ENCODE measurements at places on chromosomes 1 and 21. TPM values are rescaled to one million over a fixed set of nuclear protein-coding genes. Genes with fewer than 3 reads are reported as not detected.

The MYOG gene
- 0.18 TPM for polyA plus RNA-seq

The TGFB2 gene
- 14.2 TPM for polyA plus RNA-seq

The LRRC38 gene
- not detected for polyA plus RNA-seq

The FALEC gene
- polyA plus RNA-seq, result 0.36 TPM

DNA sequence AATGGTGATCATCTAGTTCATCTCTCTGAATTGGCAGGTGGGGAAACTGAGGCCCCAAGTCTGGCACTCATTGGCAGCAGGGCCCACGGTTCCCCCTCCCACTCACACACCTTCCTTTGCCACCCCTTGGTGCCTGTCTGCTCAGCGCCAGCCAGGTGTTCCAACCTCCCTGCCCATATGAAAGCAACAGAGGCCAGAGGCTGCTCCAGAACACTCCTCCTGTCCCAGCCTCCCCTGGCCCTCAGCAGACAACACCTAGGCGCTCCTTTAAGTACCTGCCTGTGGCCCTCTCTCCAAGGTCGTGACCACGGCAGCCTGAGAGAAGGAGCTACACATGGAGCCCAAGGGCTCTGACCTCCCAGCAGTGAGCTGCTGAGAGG lies 362.3 kb upstream of the VAMP3 start:
- no peak for DNase-seq

DNA sequence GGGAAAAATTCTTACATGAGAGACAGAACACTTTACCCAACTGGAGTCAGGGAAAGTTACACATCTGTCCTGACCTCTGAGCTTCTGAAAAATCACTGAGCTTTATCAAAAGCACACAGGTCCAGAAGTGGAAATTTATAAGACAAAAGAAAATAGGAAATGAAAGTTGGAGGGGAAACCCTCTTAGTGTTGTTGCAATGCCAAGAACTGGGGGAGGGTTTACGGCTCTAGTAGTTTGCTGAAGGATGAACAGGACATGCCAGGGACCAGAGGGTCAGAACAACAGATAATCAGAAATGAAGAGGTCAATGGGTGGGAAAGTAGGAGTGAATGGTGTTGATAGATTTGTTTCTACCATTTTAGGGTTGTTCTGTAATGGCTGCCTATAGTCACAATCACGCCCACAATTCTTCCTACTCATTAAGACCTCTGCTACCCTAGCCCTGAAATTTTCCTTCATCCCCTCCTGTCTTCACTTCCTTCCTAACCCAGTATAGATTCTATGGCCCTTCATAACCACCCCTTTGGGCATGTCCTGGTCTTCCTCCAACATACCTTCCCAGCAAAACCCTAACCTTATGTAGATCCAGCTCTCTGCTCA lies 30.3 kb upstream of the FMOD start:
- DNase-seq, result no peak

DNA sequence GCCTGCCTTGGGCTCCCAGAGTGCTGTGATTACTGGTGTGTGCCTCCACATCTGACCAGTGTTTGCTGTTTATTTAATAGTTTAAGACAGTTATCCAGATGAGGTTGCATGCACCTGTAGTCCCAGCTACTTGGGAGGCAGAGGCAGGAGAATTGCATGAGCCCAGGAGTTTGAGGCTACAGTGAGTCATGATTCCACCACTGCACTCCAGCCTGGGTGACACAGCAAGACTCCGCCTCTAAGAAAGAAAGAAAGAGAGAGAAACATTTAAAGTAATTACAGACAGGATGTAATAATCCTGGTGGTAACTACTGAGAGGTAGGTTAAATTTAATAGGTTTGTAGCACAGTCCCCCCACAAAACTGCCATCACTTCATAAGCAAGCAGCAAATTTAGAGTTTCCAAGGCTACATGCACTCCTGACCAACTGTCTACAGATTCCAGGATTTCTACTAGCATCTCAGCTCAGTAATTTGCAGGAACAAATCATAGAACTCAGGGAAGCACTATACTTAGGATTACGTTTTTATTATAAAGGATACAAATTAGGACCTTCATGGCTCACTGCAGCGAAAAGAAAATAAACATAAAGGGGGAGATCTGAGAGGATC lies 89.6 kb downstream of the PKN2 start:
- no peak for DNase-seq

GRCh38 chr1:234863551-234863971 lies 253.6 kb upstream of the IRF2BP2 start:
- no peak for DNase-seq

- DNase-seq, result no peak
Measured at GRCh38 chr1:77476475-77476874, 194.7 kb downstream of the AK5 start.

DNA sequence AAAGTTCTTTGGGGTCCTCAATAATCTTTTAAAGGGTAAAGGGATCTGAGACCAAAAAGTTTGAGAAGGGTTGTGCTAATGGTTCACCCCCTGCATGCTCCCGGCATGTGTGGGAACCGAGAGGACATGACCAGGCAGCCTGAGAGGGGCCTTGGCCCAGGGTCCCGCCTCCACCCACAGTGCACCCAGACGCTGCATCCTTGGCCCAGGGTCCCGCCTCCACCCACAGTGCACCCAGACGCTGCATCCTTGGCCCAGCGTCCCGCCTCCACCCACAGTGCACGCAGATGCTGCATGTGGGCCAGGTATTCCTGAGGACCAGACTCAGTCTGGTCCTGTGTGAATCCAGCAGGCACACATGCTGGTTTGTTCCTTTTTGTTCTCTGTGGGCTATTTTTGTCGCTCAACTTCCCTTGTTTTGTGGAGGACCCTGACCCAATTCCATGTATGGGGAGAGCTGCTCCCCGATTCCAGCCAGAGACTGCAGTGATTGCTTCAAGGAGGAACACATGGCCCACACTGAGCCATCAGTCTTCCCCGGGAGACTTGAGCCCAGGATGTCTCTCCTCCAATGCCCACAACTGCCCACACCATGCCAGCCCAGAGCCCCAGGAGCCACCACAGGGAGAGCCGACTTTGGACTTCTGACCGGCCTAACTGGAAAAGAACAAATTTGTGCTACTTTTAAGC lies 3.5 kb downstream of the NPHP4 start:
- DNase-seq, result no peak

All from renal pelvis (tissue), 12 donors.